ENCODE measurements at places on chromosomes 11 and 22.
A peak's percentile ranks its signal among the peaks of the same experiment; 100 is the strongest.

DNA sequence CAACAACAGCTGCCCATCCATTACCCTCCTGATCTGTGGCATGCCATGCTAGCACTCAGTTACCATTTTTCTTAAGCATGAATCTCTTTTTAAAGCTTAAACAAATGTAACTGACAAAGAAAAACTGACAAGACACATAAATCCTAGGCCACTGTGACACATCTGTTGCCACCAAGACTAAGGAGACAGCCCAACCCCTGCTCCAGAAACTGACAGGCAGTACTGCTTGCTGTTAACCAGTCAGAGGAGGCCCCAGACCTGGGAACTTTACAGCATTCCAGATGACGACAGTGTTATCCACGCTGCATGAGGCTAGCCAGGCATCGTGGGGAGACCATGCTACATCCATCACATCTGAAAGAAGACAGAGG lies 33.8 kb downstream of the HIRA start:
- DNase-seq: no peak

DNA sequence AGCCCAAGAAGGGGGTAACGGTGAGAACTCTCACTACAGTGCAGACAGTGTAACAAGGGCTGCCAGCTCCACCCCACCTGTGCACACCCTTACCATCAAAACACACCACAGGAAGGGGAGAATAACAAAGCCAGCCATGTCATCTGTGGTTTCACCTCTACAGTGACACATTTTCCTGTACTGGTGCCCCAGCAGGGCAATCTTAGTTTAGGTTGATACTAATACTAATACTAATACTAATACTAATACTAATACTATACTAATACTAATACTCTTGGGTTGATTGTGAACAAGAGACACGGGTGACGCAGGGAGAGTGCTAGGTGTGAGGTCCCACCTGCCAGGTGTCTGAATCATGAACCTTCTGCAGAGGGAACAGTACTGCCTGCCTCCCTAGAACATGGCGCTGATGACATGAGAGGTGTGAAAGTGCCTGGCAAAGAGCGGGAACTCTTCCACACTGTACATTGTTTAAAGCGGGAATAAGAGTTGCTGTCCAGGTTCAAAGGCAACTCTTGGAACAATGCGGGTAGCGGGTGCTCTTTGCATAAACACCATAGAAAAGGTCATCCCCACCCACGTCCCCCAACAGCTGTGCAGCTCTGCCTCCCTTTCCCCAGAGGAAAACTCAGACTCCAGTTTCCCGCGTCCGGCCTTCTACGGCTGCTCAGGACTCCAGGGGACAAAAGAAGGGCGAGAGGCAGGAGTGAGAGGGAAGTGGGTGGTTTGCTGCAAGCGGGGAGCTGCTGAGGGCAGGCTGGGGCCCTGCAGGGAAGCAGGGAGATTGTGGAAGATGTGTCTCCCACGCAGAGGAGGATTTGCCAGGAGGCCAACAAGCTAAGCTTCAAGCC lies 25.0 kb upstream of the TMPRSS4 start:
- peak; percentile 33 for DNase-seq

DNA sequence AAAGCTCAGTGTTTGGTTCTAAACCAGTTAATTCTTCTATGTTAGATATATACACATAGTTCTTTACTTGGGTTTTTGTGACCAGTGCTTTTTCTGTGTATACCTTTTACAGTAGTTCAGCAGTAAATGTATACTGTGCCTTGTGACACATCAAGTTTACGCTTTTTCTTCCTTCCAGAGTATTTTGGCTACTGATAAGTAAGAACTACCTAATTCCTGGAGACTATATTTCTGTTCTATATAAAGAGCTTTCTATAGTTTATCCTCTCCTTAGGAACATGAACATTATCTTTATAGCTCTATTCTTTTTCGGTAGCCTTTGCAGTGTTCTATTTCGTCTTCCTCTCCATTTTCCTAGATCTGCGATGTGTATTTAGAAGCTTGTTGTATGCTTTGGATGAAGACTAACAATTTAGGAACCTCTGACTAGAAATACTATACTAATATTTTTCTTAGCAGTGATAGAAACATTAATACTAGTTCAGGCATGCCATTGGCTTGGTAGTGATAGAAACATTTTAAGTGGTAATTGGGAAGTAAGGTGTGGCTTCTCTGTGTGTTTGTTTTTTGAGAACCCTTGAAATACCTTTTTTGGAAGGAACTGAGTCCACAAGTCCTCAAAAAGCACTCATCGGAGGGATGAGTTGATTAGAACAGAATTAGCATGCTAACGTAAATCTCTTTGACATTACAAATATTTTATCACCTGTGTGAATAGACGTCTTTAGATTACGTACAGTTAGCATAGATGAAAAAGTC lies 74.6 kb downstream of the ARHGEF12 start:
- DNase-seq: no peak

DNA sequence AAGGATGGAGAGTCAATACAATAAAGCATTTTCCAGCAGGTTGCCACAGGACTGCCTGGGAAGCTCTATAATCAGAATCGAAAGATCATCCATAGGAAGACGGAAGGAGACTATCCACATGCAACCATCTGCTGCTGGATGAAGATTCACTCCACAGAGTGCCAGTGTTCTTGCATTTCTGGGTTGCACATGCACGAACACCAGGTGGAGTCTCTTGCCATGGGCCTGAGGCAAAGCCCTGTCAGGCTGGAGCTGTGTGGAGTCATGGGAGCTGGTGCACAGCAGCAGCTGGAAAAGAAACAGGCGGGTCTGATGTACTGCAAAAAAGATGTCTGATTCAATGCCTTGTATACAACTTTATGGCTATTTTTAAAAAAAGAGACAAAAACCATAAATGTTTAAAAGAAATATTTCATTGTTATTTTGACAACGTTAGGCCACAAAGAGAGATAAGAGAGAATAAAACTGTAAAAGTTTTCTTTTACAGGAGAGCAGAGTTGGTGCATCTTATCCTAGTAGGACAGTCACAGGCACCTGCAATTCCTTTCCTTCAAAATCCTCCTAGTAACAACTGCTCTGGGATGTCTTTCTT lies 12.9 kb upstream of the FAT3 start:
- no peak for DNase-seq

- DNase-seq: no peak
These were observed 15.7 kb upstream of the KCTD14 start for GRCh38 chr11:78038697-78039313.

- no peak for DNase-seq
These were observed 259.0 kb downstream of the MN1 start for GRCh38 chr22:27542602-27543001.

DNA sequence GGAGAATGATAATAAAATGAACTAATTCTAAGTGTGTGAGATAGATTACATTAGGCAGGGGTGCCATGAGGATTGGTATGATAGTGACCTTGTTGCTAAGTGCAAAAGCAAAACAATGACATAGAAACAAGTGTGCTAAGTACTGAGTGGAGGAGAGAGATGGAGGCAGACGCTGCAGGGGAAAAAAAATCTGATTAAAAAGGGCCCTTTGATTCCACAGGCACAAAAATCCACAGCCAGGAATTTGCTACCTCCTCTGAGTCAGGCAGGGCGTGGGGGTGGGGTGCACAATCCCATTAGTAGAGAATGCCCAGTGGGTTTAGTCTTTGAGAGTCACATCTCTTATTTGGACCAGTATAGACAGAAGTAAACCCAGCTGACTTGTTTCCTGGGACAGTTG lies at the start of gene CNTF:
TSS of gene CNTF (plus strand) at position 322 of the 400 bp plus-strand sequence. CDS start 88 bp downstream, outside the sequence.
- DNase-seq: no peak

GRCh38 chr22:38754751-38755154 lies 1.0 kb downstream of the SUN2 start:
- no peak for DNase-seq

DNA sequence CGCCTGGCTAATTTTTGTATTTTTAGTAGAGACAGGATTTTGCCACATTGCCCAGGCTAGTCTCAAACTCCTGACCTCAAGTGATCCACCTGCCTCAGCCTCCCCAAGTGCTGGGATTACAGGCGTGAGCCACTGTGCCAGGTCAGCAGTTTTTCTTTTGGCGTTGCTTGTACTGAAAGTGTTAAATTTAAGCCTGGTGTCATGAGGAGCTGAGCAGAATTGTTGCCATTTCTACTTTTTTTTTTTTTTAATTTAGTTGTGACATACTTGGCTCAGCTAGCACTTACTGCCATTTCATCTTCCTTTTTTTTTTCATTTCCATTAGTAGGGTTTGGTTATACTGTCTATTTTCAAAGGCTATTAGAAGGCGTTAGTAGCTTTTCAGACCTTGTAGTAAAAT lies 10.7 kb downstream of the TAB1 start:
- no peak for DNase-seq

GRCh38 chr11:42596576-42597145 lies 715.1 kb upstream of the API5 start:
- DNase-seq: no peak

DNA sequence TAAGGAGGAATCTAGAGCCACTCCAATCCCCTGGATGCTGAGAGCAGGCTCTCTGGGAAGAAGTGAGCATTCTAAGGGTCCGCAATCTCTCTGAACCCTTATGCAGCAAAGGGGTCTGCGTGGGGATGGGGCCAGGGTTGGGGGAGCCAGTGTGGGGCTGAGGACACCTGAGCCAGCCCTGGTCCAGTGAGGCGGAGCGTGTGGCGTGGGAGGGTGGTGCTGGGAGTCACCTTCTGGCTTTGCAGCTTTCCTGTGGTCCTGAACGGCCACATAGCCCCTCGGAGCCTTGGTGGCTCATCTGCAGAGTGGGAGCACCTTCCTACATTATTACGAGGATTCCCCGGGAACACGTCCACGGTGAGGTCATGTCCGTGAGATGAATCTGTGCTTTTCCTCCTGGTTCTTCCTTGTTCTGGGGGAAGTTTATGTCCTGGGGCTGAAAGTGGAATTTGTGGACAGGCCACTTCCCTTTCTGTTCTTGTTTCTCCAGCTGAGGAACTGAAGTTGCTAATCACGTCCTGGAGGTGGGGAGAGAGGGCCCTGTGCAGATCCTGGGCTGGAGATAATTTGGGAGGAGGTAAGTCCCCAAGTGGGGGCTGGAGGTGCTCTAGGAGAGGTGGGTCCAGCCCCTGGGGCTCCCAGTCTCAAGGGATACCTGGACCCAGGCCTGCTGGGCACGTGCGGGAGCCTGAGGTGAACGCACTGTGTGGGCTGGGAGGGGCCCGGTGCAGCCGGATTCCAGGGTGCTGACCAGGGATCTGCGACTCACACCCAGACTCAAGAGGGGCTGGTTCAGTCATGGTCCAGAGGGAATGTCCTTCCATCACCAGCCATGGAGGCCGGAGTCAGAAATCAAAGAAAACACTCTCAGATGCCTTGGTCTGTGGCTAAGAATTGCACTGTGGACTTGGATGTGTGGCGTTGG lies 6.1 kb downstream of the MRGPRE start:
- no peak for DNase-seq

DNA sequence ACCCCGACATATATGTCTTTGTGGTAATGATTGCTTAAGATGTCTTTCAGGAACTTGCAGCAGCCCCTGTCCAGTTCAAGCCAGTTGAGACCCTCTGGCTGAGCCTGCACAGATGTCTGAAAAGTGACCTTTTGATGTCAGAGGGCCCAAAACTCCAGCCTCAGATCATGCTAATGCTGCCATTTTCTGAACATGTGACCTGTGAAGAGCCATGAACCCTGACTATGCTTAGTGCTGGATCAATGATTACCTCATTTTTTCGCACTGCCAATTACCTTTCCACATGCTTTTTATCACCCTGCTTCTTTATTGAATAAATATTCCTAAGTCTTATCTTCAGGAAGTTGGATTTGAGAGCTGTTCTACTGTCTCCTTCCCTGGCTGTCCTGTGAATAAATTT lies 6.9 kb upstream of the CYP2R1 start:
- DNase-seq: no peak

DNA sequence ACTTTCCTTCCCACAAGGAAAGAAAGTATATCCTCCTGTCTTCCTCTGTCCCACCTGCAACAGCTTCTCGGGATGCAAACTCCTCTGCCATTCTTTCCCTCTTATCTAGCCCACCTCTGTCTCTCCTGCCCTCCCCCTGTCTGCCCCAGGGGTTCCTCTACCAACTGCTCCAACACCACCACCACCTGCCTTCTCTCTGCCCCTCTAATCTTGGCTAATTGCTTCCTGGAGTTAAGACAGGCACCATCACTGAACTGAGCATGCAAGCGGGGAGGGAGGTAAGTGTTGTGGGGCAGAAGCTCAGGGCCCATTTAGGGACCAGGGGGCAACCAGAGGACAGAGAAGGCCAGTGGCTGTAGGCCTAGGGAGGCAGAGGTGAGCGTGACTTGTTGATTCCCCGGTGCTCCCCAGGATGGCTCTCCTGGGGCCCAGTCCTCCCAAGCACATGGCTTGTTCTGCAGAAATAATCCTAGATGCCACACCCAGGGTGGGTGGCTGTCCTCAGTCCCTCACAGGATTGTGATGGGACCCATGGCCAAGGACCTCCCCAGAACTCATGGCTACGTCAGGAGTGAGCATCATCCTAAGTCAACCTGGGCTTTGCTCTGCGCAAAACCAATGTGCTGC lies 111.1 kb downstream of the TP53I11 start:
- no peak for DNase-seq

DNA sequence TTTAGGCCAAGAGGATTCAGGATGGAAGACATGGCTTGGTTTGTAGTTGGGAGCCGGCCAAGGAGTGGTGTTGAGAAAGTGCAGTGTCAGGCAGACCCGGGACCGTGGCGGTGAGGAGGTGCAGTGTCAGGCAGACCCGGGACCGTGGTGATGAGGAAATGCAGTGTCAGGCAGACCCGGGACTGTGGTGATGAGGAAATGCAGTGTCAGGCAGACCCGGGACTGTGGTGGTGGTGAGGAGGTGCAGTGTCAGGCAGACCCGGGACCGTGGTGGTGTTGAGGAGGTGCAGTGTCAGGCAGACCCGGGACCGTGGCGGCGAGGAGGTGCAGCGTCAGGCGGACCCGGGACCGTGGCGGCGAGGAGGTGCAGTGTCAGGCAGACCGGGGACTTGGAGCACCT lies 59.7 kb downstream of the LRP5 start:
- DNase-seq: no peak

DNA sequence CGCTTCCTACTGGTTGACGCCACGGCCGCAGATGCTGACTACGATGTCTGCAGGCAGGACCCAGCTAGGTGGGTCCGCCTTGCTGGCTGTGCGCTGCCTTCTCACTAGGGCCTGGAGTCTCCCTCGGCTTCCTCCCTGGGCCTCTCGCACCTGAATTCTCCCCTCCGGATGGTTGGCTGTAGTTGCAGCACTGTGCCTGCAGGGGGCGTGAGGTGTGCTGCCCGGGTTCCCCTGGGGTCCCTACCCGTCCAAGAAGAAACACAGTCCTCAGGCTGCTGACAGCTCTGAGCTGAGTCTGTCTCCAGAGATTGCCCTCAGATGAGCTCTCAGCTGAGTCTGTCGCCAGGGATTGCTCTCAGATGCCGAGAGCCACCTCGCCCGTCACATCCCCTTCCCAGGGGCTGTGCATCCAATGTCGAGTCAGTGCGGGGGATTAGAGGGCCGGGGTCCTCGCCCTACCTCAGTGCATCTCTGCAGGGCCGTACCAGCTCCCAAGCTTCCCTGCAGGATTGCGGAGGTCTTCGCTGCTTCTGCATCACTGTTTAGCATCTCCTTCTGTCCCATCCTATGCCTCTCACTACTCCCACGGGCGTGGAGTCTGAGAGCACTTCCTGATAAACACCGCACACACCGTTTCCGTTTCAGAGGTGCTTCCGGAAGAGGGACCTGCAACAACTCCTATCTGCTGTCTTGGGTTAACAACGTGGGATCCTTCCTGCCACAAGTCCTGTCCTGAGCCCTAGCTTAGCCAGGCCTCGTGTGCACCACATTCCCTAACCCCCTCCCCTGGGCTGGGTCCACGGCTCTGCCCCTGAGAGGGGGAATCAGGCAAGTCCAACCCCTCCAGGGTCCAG lies 196.9 kb downstream of the CSNK2A3 start:
- no peak for DNase-seq
